ENCODE measurements at places on chromosomes 6 and 20. TPM values are rescaled to one million over a fixed set of nuclear protein-coding genes. Genes with fewer than 3 reads are reported as not detected.
A peak's percentile ranks its signal among the peaks of the same experiment; 100 is the strongest.

- DNase-seq, result no peak
These were observed 21.7 kb downstream of the SERPINB9 start for GRCh38 chr6:2881423-2881822.

GRCh38 chr6:37114612-37115011, 55.3 kb upstream of the PIM1 start:
- DNase-seq, result no peak

DNA sequence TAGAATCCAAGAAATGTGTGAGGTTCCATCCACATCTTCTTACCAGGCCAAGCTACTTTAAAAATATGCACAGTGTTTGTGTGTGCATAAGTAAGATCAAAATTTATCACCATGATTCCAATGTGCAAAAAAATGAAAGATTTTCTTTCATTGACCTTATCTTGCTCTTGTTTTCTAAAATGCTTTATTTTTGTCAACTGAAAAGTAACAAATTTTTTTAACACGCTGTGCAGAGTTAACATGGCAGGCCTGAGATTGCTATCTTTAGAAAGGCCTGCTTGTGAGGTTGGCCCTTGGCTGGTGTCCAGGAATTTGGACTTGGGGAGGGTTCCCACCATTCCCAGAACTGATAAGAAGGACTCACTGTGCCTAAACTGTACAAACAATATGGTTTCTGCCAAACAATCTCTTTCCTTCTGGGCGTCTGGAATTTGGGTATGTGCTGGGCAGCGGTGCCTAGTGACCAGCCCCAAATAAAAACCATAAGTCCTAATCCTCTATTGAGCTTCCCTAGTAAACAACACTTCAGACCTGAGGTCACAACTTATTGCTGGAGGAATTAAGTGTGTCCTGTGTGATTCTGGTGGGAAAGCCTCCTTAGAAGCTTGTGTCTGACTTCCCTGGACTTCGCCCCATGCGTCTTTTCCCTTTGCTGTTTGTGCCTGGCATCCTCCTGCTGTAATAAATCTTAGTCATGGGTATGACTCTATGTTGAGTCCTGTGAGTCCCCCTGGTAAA, 19.8 kb upstream of the MYLIP start:
- DNase-seq, result no peak

GRCh38 chr20:41432746-41433145, 66.1 kb upstream of the EMILIN3 start:
- no peak for DNase-seq

DNA sequence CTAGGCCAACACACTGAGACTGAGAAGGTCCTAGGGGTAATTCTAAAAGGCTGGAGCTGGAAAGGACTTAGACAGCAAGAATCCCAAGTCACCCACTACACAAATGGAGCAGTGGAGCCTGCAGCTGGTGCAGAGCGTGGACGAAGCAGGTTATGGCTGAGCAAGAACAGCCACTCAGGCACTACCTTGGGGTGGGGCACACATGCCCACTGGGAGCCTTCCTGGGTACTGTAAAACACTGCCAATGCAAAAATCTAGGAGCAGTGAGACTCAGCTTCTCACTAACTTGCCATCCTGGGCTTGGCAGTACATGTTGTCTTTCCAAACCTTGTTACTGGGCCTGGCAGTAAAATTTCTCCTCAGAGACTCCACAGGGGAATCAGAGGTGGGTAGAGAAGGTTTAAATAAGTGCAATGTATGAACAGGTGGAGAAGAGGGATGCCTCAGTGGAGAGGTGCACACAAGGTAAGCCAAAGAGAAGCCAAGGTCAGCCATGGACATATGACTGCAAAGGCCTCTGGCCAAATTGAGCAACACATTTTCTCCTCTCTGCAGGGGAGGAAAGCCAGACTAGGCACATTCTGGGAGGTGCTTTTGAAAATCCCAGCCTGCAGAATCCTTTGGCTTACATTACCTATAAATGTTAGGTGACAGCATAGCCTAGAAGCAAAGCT, 105.6 kb downstream of the TNFRSF21 start:
- no peak for DNase-seq

- DNase-seq, result no peak
These were observed 6.7 kb upstream of the LAMP5 start for GRCh38 chr20:9507544-9508239.

- no peak for DNase-seq
These were observed 36.1 kb upstream of the NAA20 start for GRCh38 chr20:19981031-19981451.

- DNase-seq, result no peak
These were observed 19.8 kb downstream of the COL20A1 start for GRCh38 chr20:63312690-63313348.

DNA sequence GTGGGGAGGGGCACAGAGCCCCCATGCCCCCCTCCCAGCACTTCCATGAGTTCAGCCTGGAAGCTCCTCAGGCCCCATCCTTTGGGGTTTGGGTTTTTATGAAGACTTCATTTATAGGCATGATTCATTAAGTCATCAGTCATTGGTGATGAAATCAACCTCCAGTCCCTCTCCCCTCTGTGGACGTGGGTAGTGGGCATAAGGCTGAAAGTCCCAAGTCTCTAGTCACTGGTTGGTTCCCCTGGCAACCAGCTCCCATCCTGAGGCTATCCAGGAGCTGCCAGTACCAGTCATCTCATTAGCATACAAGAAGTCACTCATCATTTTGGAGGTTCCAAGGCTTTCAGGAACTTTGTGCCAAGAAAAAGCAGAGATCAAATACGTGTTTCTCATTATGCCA, 9.2 kb downstream of the TGM3 start:
- no peak for DNase-seq

GRCh38 chr6:119201480-119201879, 123.0 kb upstream of the FAM184A start:
- no peak for DNase-seq

DNA sequence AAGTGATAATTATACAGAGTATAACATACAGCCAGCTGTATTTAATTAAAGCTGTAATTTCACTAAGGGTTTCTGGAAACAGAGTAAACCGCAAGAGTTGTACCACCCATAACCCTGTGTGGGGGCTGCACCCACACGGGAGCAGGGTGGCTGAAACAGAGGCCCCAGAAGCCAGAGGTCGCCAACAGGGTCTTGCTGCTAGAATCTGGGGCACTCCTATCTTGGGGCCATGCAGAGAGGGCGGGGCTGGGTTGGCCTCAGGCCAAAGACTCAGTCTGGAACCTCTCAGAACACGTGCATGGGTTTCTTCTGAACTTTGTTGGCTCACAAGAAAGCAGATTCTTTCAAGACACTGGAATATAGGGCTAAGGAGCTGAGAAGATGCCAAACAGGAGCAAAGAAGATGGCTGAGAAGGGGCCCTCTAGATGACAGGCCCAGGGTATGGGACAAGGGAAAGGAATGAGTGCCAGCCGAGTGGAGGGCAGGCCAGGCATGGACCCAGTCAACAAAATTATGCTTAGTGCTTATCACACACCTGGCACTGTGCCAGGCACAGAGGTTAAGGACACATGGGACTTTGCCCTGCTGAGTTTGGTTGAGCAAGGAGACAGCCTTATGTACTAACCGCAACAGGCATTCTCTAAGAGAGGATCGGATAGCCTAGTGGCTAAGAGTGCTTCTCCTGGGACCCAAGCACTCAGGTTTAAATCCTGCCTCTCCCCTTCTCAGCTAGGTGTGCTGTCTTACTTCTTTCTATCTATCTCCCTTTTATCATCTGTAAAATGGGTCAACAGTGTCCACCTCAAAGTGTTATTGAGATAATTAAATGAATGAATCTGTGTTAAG, 96.6 kb upstream of the FOXP4 start:
- peak; percentile 84 for DNase-seq

- peak; percentile 63 for DNase-seq
These were observed 248.0 kb downstream of the TTLL2 start for GRCh38 chr6:167572841-167573271.

- DNase-seq, result no peak
These were observed 10.7 kb upstream of the SERPINB9 start for GRCh38 chr6:2913621-2914317.

DNA sequence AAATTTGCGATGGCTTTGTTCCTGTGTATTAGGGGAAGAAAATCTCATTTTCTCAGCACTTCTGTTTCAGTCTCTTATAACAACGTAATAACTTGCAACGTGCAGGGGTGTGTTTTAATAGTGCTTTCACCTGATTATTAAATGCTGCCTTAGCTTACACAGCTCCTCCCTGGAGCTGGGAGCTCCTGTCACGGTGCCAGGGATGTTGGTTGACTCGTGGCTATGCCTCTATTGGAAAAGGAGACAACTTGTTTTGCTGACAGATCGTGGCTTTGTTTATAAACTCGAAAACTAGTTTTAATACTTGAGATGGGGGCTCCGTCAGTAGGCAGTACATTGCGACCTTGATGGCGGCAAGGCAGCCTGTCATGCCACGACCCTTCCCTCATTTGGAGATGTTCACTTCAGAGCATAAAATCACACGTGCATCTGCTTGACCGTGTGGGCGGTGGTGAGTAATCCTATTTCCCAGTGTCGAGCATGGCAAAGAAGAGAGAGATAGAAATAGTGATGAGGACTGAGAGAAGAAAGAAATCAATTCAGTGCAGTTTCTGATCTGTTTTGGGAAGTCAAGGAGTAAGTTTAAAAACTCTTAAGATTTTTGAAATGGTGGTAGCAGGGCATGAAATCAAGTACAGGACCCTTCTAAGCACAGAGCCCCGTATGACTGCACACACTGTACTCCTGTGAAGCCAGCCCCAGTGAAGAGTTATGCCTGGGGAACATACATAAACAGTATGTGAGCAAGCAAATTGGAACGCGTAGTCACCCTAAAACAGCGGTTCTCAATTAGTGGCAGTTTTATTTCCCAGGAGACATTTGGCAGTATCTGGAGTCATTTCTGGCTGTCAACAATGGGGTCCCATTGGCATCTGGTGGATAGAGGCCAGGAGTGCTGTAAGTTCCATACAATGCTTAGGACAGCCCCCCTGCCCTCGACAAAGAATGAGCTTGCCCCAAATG, 147.2 kb downstream of the DOK5 start:
- DNase-seq, result peak; percentile 64

- DNase-seq, result no peak
These were observed 91.5 kb upstream of the BEND6 start for GRCh38 chr6:56863366-56863765.

GRCh38 chr6:38631186-38631783, 8.4 kb downstream of the BTBD9 start:
- DNase-seq, result no peak

GRCh38 chr6:72776456-72776855, 154.6 kb downstream of the KCNQ5 start:
- DNase-seq, result no peak

DNA sequence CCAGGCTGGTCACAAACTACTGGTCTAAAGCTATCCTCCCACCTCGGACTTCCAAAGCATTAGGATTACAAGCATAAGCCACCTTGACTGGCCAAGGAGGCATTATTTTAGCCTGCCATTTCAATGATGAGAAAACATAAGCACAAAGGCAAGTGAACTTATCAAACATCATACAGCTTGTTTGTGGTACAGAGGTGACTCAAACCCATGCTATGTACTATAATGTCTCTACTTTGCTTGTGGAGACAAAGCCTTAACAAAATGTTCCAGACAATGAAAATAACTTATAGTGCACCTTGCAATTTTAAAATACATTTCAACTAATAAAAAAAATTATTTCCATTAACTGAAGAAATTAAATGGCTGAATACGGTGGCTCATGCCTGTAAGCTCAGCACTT, 26.2 kb downstream of the HDAC2 start:
- DNase-seq, result no peak

- DNase-seq, result no peak
These were observed 6.7 kb downstream of the OPN5 start for GRCh38 chr6:47788498-47788884.

DNA sequence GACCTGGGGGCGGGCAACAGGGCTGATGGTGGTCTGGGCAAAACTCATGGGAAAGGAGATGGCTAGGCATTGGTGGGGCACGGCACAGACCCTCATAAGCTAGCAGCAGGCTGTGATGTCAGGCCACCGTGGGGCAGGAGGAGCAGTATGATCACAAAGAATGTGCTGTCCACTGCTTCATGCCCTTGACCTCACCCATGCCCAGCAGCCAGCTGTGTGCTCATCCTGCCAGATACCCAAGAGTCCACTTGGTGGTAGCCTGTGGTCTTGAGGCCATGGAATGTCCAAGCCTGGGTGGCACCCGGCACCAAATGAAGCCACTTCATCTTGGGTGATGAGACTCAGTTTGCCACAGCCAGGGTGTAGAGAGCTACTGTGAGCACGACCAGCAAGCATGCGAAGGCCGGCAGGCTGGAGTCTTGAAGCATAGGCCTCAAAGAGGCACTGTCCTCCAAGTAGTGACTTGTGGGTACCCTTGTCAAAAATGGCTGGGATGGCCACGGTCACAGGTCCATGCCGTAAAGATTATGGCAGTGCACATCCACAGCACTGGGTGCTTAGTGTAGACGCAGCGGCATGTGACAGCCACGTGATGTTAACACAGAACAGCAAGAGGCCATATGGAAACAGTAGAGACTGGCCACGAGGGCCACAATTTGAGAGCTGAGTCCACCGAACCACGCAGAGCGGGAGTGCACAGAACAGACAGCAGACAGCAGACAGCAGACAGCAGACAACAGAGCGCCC, 19.0 kb downstream of the PLAGL2 start:
- no peak for DNase-seq

GRCh38 chr6:29462022-29462421, 5.1 kb downstream of the OR2H1 start:
- no peak for DNase-seq

DNA sequence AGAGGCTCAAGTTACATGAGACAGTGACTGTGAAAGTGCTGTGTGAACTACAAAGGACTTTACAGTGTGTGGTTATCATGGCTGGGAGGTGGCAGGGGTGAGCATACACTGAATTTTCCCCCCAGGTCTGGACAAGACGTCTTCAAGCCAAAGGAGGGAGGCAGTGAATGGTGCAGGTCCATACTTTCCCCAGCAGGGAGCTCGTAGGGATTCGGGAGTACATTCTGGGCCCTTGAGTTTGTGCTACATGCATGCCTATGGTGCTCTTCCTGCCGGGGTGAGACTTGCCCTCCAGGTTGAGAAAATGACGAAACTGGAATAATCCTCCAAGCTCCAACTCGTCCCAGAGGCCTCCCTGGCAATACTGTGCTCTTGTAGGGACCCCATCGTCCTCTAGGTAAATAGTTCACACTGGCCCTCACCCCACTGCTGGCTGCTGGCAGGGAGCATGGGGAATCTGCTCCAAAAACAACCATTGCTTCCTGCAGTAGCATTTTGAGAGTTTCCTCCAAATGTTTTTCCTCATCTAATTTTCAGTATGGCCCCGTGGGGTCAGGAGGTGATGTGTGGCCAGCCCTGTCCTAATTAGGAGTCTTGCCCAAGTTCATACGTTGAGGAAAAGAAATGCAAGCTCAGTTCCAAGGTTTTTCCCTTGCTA, 57.6 kb downstream of the ZNF831 start:
- no peak for DNase-seq

- no peak for DNase-seq
These were observed 7.8 kb downstream of the IL22RA2 start for GRCh38 chr6:137165375-137166246.

Gene RPN2
- 97.9 TPM for total RNA-seq

Gene SCUBE3
- 2.9 TPM for total RNA-seq

Gene GABRR1
- total RNA-seq, result 0.27 TPM

Gene NKAPL
- total RNA-seq, result 2.9 TPM

Gene DDX43
- total RNA-seq, result 0.89 TPM

Gene HLA-DRA
- total RNA-seq, result 455 TPM

Gene KCNK17
- total RNA-seq, result 2.6 TPM

Gene SSTR4
- not detected for total RNA-seq

Gene CRIP3
- total RNA-seq, result 3.8 TPM

Gene SLC22A7
- not detected for total RNA-seq

Gene DST
- 526 TPM for total RNA-seq

Gene PROKR2
- not detected for total RNA-seq

Gene ATP6V1G2
- total RNA-seq, result 4.8 TPM

Gene DZANK1
- total RNA-seq, result 3.5 TPM

Gene IER3
- 40.7 TPM for total RNA-seq

Gene PRKN
- total RNA-seq, result 15.9 TPM

Gene ERVFRD-1
- 0.22 TPM for total RNA-seq

All from sciatic nerve (tissue), 2 donors.